Endothelial cell (in vitro differentiated cells): ENCODE measurements at places on chromosomes 11 and 22. TPM values are rescaled to one million over a fixed set of nuclear protein-coding genes. Genes with fewer than 3 reads are reported as not detected.

GRCh38 chr22:30283342-30283741, 6.0 kb downstream of the CASTOR1 start:
- DNase-seq, result no peak
- H3K27me3 ChIP-seq, result peaks cover 4% of the 10 kb centered on the region
- peaks cover 3% of the 10 kb centered on the region for H3K36me3 ChIP-seq
- H3K4me1 ChIP-seq, result peaks cover 4% of the 10 kb centered on the region
- no peak overlapping the region for H3K4me3 ChIP-seq

DNA sequence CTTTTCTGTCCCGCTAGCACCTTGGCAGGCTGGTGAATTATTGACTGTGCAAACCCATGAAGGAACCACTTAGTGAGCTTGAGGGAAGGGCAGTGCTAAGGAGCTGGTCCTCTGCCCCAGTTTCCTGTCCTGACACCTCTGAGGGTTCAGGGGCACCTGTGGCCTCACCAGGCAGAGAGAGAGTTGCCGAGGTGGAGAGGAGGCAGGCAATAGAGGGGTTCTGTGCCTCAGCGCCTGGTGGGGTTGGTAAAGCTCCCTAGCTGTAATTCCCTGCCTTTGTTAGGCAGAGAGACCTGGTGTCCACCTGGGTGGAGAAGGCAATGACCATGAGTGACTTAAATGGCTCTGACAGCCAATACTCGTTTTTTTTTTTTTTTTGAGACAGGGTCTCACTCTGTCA, 36.3 kb downstream of the YWHAH start:
- no peak for DNase-seq
- H3K27me3 ChIP-seq, result peaks cover 2% of the 10 kb centered on the region
- H3K4me3 ChIP-seq, result no peak overlapping the region
- H3K4me1 ChIP-seq, result no peaks in the 10 kb centered on the region
- no peaks in the 10 kb centered on the region for H3K36me3 ChIP-seq

DNA sequence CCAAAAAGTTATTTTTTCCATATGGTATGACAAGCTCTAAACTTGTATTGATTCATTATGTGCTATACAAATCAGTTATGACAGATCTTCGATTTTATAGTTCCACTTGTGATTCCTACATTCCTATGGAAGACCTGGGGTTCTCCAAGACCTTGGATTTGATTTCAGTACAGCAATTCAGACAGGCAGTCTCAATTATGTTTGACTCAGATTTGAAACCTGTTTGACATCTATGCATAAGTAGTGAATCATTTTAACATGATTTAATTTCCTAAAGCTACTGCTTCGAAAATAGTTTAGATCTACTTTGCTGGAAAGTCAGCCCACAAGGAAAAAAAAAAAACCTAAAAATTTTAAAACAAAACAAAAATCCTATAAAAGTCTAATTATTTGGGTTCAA, 820.4 kb downstream of the LUZP2 start:
- H3K36me3 ChIP-seq, result no peaks in the 10 kb centered on the region
- H3K4me1 ChIP-seq, result no peaks in the 10 kb centered on the region
- no peaks in the 10 kb centered on the region for H3K27me3 ChIP-seq

DNA sequence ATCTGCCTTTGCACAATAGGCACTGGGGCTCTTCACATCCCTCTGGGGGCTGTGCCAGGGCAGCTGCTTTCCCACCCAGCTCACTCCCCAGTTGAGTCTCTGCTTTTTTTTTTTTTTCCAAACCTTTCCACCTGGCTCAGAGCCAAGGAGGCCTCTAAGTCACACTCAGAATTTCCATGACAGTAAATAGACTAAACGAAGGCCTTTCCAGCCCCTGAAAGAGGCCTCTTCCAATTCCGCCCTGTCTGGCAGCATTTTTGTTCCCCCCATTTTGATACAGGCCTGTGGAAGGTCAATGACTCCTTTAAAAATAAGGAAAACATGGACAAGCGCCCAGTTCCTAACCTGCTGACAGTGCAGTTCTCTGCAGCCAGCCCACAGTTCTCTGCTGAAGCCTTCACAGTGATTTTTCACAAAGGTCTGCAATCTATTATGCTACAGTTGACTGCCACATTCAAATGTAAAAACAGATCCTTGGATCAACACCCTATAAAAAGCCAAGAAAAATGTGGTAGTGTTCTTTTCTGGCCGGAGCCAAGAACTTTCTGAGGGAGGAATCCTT, 107.5 kb upstream of the SESN3 start:
- peaks cover 15% of the 10 kb centered on the region for H3K4me1 ChIP-seq
- H3K36me3 ChIP-seq, result no peaks in the 10 kb centered on the region
- H3K27me3 ChIP-seq, result peaks cover 1% of the 10 kb centered on the region
- DNase-seq, result no peak
- H3K27ac ChIP-seq, result no peak overlapping the region
- no peak overlapping the region for H3K4me3 ChIP-seq

The CARD16 gene
- total RNA-seq, result not detected

DNA sequence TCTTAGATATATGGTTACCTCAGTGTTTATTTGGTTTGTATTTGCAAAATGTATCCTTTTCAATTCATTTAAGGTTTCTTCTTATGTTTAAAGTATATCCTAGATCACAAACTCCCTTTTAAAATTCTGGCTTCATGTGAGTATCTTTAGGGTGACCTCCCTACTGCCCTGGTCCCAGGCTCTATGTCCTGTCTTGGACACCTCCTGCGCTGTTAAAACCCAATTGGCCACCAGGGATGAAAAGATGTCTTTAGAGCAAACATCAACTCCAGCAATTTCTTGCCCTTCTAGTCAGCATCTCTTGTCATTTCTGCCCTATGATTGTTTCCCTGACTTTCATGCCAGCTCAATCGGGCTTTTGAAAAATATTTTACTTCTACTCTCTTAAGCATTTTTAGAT, 28.8 kb upstream of the SYT13 start:
- H3K4me3 ChIP-seq, result no peak overlapping the region
- DNase-seq, result no peak
- H3K27me3 ChIP-seq, result no peaks in the 10 kb centered on the region
- no peak overlapping the region for H3K27ac ChIP-seq
- H3K36me3 ChIP-seq, result no peaks in the 10 kb centered on the region

The OR10D3 gene
- 0.67 TPM for total RNA-seq

DNA sequence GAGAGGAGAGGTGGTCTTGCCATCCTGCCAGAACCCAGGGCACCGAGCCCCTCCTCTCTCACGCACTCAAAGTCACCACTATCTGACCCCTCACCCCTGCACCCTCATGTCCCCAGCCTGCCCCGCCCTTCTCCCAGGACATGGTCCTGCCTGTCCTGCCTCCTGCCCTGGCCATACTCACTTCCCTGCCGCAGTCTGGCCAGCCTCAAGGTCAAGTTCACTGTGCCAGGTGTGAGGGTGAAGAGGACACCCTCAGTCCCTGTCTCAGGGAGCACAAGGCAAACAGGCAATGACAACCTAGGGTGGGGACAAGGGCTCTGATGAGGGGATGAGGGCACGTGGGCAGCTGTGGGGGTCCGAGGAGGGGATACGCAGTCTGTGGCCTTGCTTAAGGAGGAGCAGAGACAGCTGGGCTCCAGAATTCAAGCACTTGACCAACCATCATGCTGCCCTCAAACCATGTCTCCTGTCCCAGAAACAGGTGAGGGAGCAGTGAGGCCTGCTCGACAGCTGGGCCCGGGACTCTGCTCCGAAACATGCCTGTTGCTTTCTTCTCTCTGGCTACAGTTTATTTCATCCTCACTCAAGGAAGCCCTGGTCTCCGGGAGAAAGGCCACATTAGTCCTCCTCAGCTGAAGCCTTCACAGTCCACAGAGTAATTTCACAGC, 36.6 kb downstream of the PDGFB start:
- H3K4me3 ChIP-seq, result no peak overlapping the region
- H3K4me1 ChIP-seq, result peaks cover 8% of the 10 kb centered on the region
- no peaks in the 10 kb centered on the region for H3K27me3 ChIP-seq

- DNase-seq, result no peak
- no peaks in the 10 kb centered on the region for H3K36me3 ChIP-seq
These were observed 238.0 kb upstream of the DDI1 start for GRCh38 chr11:103798446-103798845.

The NPAS4 gene
- total RNA-seq, result not detected

The FOLH1 gene
- total RNA-seq, result 2.8 TPM

The UFD1 gene
- 86.2 TPM for total RNA-seq

DNA sequence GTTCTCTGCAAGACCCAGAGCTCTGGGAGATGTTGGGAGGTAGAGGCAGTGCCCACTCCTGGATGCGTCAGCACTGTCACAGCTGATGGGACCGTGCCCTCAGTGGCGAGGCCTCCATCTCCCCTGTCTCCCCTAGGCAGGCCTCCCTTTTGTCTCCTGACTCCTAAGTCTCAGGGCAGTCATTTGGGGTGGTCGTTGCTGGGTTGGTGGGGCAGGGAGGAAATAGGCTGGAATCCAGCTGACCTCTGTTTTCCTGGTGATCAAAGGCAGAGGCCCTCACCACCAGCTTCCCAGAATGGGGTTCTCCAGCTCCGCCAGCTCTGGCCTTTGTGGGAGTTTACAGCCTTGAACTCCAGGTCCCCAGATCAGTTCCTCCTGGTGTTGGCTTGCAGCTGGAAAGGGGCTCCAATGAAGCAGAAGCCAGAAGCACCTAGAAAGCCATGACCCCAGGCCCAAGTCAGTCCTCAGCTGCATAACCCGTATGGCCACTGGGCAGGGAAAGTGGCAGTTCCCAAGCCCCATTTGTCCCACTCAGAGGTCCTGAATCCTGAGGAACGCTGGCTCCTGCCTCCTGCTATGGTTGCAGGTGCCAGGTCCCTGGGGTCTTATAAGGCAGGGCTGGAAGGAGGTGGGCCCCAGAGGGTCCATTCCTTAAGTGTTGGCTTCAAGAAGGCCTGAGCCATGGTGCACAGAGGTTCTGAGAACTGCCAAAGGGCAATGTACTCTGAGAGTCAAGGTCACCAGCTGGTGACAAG, 7.3 kb upstream of the FXYD2 start:
- H3K27ac ChIP-seq, result no peak overlapping the region
- peaks cover 8% of the 10 kb centered on the region for H3K27me3 ChIP-seq
- no peaks in the 10 kb centered on the region for H3K36me3 ChIP-seq
- no peak overlapping the region for H3K4me3 ChIP-seq

DNA sequence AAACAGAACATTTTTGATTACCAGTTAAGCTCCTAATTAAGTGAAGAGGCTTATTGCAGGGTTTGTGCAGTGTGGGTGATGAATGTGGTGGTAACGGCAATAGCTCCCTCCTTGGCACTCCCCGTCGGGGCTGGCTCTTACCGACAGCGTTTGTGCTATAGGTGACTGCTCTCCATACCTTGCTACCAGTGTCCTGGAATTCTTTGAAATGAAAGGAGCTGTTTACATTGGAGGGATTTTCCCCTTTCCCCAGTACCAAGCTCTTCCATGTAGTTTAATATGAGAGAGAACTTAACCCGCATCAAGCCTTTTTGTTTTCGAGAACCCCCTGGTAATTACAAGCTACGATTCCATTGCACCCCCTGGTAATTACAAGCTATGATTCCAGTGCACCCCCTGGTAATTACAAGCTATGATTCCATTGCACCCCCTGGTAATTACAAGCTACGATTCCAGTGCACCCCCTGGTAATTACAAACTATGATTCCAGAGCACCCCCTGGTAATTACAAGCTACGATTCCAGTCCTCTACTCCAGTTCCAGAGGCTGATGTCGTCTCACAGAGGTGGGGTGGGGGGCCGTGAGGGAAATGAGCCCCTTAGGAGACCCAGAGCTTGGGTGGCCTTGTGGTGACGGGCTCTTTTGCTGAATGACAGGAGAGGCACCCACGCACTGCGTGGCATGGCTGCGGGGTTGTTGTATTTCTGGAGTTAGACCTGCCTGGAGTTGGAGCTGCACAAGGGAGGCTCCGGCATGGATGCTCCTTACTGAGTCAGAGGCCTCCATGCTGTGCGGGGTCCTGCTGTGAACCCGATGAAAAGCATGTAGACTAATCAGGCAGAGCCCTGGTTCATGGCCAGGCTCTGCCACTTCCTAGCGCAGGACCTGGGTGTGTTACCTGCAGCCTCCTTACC, 205.3 kb downstream of the TBC1D22A start:
- H3K27ac ChIP-seq, result no peak overlapping the region
- peaks cover 30% of the 10 kb centered on the region for H3K4me1 ChIP-seq
- H3K4me3 ChIP-seq, result no peak overlapping the region
- H3K27me3 ChIP-seq, result peaks cover 5% of the 10 kb centered on the region

The RAB38 gene
- 10.4 TPM for total RNA-seq

DNA sequence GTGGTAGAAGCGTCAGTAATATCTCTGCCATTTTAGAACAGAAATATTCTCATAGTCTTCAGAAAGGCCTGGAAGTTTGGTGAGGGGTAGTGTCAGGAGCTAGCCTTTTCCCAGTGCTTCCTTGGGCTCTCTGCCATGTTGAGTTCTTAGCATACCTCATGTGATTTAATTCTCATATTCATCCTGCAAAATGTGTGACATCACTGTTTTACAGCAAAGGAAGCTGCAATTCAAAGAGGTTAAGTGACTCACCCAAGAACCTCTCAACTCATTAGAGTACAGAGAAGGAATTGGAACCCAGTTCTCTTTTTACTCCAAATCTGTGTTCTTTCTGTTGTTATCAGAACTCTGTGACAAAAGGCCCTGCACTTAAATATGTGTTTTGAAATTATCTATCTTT, 72.1 kb downstream of the RNF169 start:
- H3K27ac ChIP-seq, result no peak overlapping the region
- no peak overlapping the region for H3K4me3 ChIP-seq
- H3K4me1 ChIP-seq, result peaks cover 52% of the 10 kb centered on the region
- H3K27me3 ChIP-seq, result peaks cover 2% of the 10 kb centered on the region

GRCh38 chr11:121236115-121237001, 56.2 kb upstream of the SC5D start:
- H3K27ac ChIP-seq, result peak overlapping the region; percentile 76
- H3K4me3 ChIP-seq, result no peak overlapping the region
- H3K27me3 ChIP-seq, result peaks cover 4% of the 10 kb centered on the region
- H3K4me1 ChIP-seq, result peaks cover 38% of the 10 kb centered on the region
- no peaks in the 10 kb centered on the region for H3K36me3 ChIP-seq
- no peak for DNase-seq

The OR6T1 gene
- total RNA-seq, result not detected

- no peak for DNase-seq
- H3K4me3 ChIP-seq, result no peak overlapping the region
- no peak overlapping the region for H3K27ac ChIP-seq
- peaks cover 17% of the 10 kb centered on the region for H3K4me1 ChIP-seq
- peaks cover 4% of the 10 kb centered on the region for H3K27me3 ChIP-seq
- peaks cover 8% of the 10 kb centered on the region for H3K36me3 ChIP-seq
These were observed 42.1 kb upstream of the GNB1L start for GRCh38 chr22:19896665-19897355.

The BRSK2 gene
- total RNA-seq, result 4.0 TPM

The CD6 gene
- 0.33 TPM for total RNA-seq

The TRIM49 gene
- total RNA-seq, result not detected

The SMC1B gene
- not detected for total RNA-seq

DNA sequence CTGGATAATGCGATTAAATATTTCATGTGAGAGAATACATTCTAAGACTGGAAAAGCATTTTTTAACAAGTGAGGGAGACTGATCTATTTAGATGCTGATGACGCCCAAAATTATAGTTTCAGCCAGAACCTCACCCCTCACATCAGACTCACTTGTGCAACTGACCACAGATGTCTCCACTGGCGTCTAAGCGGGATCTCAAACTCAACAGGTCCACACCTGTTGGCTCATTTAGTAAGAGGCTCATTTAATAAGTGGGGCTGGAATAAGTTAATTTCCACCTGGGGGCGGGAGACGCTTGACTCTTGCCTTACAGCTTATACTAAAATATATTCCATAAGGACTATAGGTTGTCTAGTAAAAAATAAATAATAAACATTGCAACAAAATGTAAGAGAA, 47.5 kb downstream of the MORC2 start:
- peak overlapping the region; percentile 20 for H3K27ac ChIP-seq
- H3K4me3 ChIP-seq, result no peak overlapping the region
- peaks cover 24% of the 10 kb centered on the region for H3K36me3 ChIP-seq
- peaks cover 5% of the 10 kb centered on the region for H3K27me3 ChIP-seq

GRCh38 chr22:40714499-40715337, 35.4 kb downstream of the MCHR1 start:
- no peaks in the 10 kb centered on the region for H3K36me3 ChIP-seq
- no peak overlapping the region for H3K4me3 ChIP-seq
- peaks cover 2% of the 10 kb centered on the region for H3K27me3 ChIP-seq
- peaks cover 12% of the 10 kb centered on the region for H3K4me1 ChIP-seq
- DNase-seq, result no peak
- no peak overlapping the region for H3K27ac ChIP-seq

The TESMIN gene
- total RNA-seq, result 3.4 TPM
